ENCODE measurements at places on chromosomes 7 and 10.

- no peak for DNase-seq
These were observed 32.3 kb upstream of the CELF2 start for GRCh38 chr10:10985361-10985760.

DNA sequence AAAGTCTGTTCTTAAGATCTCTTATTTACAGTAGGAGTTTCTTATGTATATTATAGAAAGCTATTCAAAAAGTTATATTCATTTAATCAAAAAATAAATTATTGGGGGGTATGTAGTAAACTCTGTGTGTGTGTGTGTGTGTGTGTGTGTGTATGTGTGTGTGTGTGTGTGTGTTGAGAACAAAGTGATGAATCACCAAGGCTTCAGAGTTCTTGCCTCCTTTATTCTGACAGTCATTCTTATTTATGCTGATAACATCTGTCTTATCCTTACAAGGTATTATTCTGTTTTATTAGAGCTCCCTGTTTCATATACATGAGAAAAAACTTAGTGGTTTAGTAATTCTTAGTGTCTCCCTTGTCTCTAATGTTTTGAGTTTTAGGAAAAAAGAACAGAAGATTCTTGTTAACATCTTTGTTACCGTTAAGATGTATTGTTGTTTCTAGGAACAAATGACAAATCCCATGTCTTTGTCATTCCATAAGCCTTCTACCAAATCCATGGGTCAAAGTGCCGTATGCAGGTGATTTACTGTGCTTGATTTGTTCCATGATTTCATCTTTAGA, 424.0 kb downstream of the EXOC4 start:
- DNase-seq: no peak

DNA sequence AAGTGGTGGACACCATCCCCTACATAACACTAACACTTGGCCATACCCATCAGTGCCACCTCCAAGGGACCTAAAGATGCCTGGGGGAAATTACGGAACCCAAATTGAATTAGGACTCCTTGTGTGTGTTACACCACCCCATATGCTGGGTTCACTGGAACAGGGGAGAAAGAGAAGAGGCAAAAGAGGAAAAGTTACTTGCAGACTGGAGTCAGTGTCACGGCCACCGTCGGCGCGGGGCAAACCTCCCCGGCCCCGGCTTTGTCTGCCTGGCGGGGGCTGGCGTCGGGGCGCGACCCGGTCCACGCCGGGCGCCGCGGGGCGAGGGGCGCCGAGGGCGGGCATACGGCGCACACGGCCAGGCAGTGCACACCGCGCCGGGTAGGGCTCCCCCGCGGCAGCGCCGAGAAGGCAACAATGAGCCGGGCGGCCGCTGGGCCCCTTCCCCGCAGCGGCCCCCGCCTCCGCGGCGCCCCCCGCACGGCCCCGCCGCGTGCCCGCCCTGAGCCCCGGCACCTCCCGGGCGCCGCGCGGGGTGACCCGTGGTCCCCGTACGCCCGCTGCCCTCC, 171.1 kb downstream of the FAM107B start:
- no peak for DNase-seq

GRCh38 chr7:102444961-102445673, 11.7 kb downstream of the ORAI2 start:
- DNase-seq: no peak

DNA sequence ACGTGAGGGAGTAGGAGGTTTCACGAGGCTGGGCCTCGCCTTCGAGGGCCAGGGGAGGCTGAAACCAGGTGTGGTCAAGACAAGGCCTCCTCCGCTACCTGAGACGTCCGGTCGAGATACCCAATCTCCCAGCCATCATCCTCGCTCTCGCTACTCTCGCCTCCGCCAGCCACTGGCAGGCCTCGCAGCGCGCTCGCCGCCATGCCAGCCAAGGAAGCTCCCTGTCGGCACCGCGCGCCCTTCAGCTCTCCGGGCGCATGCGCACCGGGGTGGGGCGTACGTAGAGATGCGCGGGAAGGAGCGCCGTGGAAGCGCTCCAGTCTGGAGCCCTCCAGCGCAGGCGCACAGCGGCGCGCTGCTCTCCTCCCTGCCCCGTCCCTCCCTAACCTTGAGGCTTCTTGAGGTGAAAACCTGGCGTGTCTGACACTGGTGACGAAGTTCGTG, at the start of gene ASZ1:
TSS of gene ASZ1 (minus strand) at position 236 of the 444 bp plus-strand sequence. CDS start at position 203, 33 bp downstream.
- no peak for DNase-seq

All from effector CD8-positive, alpha-beta T cell (primary cell).